ENCODE measurements at places on chromosomes 3 and 15. TPM values are rescaled to one million over a fixed set of nuclear protein-coding genes. Genes with fewer than 3 reads are reported as not detected.

The CHRNA7 gene
- not detected for total RNA-seq

The SOX14 gene
- total RNA-seq, result not detected

The C3orf22 gene
- not detected for total RNA-seq

The B3GNT5 gene
- 10.0 TPM for total RNA-seq

The SLC38A3 gene
- not detected for total RNA-seq

The SLC27A2 gene
- 18.6 TPM for total RNA-seq

The ITIH3 gene
- not detected for total RNA-seq

DNA sequence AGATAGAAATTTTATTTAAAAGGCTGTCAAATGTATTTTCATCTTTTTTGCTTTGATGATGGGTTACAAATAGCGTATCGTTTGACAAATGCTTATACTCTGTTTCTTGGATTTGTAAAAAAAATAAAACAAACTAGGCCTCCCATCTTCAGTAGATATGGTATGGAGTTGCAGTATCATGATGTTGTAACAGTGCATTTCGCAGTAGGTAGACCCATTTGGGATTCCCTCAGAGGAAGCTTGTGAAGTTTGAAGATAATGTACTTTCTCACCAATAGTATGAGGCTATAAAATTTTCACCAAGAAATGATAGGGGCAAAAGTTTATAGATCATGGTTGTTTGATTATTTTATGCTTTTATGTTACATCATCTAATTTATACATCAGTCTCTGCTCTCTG lies 10.8 kb downstream of the MBNL1 start:
- DNase-seq, result no peak

DNA sequence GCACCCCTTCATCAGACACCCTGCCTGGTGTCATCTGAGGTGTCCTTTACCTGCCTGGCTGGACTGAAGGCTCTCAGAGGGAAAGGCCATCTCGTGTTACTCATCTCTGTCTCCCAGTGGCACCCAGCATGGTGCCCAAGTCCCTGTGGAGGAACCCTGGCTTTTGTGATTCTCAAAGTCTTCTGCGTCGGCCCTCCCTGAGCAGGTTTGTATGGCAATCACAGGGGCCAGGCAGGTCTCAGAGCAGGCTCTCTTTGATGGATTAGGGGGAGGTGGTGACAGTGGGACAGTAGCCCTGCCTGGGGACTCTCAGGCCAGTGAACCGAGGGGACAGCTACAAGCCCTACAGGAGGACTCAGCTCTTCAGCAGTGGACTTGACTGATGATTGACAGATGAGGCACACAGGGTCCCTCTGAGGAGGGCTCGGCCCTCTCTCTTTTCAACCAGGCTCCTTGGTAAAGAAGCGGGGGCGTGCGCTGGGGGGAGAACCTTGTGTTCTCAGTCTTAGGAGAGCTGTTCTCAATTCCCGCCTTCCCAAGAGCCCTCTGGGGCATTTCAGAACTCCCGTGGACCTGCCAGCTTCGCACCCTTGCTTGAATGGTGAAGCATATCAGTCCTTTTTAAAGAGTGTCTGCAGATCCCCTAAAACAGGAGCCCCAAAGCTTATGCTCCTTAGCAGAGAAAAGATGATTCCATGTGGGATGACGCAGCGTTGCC lies 108.3 kb downstream of the VGLL4 start:
- no peak for DNase-seq

GRCh38 chr3:124916837-124917409 lies 17.6 kb downstream of the MUC13 start:
- DNase-seq, result no peak

- no peak for DNase-seq
These were observed 959 bp downstream of the TPM1 start for GRCh38 chr15:63043335-63044076.

DNA sequence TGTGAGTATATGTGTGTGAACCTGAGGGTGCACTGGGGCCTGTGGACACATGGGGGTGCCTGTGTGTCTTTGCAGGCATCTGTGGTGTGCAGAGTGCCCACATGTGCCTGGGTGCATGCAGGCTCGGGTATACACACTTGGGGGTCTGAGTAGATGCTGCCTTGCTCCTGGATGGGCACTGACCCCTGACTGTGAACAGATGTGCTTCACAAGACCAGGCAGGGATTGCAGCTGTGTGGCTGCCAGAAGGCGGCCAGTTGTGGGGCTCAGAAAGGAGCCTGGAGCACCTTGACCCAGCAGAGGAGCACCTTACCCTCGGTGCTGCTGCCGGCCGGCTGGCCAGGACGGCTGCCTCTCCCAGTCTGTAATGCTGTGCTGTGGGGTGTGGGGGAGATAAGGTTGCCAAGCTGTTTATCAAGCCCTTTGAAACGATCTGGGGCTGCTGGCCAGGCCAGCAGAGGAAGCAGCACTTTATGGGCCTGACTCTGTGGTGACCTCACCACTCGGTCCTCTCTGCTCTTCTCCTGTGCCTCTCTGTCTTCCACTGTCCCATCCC lies 55.5 kb upstream of the MRPS22 start:
- DNase-seq, result no peak

- DNase-seq, result peak; percentile 24
These were observed 2.0 kb upstream of the SOX2 start for GRCh38 chr3:181709537-181710279.

- DNase-seq, result no peak
These were observed 47.4 kb downstream of the TMEM266 start for GRCh38 chr15:76107169-76107568.

GRCh38 chr3:63364495-63364894 lies 86.4 kb downstream of the SYNPR start:
- no peak for DNase-seq

DNA sequence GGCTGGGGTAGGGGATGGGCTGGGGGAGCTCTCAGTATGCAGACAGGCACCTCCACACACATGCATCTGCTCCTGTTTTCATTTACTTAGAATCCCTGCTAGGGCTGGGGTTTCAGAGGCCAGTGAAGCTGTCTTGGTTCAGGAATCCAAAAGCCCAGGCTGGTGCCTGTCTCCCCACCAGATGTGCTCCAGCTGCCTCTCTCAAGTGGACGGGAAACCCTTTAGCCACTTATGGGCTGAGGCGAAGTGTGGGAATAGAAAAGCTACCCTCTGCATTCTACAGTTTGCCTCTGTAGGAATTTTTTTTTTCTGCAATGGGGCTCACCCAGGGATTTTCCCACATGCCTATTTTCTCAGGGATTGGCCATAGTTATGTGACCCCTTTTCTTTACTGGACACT lies 72.5 kb downstream of the ATP2B2 start:
- DNase-seq, result no peak

- DNase-seq, result peak; percentile 34
These were observed 85.5 kb upstream of the CDV3 start for GRCh38 chr3:133487920-133488540.

DNA sequence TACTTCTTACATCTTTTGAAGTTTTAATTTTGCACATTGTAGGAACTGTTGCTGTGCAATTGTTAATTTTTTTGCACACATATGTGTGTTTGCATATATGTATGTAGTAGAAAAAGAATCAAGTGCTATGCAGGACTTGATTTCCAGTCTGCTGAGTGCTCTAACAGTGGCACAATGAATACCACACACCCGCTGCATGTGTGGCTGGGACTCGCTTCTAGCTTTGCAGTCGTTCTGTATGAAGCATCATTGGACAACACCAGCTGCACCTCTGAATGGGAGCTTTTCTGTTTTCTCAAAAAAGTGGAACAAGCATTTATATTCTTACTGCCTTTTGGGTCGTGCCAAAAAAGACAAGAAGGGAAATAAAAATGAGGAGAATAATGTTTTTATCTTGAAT lies 564.7 kb downstream of the FOXP1 start:
- DNase-seq, result no peak

- DNase-seq, result no peak
These were observed 32.9 kb downstream of the SLC4A7 start for GRCh38 chr3:27451251-27451650.

GRCh38 chr3:48429317-48429959 lies 448 bp downstream of the PLXNB1 start:
- peak; percentile 56 for DNase-seq

GRCh38 chr3:106093616-106094015 lies 224.8 kb upstream of the CBLB start:
- DNase-seq, result no peak

- peak; percentile 32 for DNase-seq
These were observed 12.4 kb downstream of the KLF13 start for GRCh38 chr15:31338879-31339557.

DNA sequence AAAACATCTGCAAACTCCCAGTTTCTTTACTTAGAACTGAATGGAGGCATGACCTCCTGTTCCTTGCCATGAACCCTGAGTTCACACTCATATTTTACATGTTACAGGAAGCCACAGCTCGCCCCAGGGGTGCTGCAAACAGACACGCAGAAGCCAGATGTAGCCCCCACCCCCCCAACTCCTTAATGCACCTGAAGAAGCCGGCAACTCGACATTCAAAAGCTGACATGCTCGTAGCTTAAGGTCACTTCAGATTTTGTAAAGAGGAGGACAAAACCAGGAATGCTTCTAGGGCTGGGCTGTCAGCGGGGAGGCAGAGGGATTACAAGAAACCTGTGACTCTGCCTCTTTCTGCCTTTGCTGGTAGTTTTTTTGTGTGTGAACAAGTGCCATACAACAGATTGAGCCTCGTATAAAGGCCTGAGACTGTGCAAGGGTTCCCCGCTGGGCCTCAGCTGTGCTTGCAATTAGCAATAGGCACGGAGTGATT lies 42.0 kb upstream of the FEZF2 start:
- no peak for DNase-seq

DNA sequence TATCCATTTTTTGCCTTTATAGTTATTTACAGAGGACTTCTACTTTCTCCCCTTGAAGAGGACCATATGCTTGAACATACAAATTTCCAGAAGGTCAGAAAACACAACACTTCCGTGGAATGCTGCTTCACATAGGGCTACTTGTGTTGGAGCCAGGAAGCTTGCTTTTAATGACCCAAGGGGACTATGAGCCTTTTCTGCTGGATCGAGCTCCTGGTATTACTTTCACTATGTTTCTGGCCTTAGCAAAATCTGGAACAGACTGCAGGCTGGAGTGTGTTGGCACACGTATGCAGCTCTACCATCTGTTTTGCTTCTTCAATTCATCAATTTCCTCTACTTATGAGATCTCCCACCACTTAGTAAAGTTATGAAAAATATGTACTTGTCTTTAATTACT lies 69.3 kb upstream of the CBLB start:
- no peak for DNase-seq
